ENCODE measurements at places on chromosomes 2 and 18.

DNA sequence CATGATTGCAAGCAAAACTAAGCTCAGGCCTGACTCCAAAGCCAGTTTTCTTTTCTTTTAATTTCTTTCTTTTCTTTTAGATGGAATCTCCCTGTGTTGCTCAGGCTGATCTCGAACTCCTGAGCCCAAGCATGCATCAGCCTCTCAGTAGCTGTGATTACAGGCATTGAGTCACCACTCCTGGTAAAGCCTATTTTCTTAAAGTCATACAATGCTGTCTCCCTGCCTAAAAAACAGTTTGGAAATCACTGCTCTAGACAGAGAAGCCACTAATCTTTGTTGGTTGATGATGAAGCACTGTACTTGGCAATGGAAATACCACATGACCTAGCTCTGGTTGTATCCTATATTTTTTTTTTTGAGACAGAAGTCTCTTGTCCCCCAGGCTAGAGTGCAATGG, 33.1 kb upstream of the ZNF532 start:
- no peak for DNase-seq

- DNase-seq = no peak
Measured at GRCh38 chr2:156164091-156164720, 168.3 kb downstream of the NR4A2 start.

GRCh38 chr2:39954346-39954745, 175.3 kb upstream of the THUMPD2 start:
- DNase-seq = no peak

- no peak for DNase-seq
Measured at GRCh38 chr18:4870177-4870773, 326.8 kb downstream of the AKAIN1 start.

DNA sequence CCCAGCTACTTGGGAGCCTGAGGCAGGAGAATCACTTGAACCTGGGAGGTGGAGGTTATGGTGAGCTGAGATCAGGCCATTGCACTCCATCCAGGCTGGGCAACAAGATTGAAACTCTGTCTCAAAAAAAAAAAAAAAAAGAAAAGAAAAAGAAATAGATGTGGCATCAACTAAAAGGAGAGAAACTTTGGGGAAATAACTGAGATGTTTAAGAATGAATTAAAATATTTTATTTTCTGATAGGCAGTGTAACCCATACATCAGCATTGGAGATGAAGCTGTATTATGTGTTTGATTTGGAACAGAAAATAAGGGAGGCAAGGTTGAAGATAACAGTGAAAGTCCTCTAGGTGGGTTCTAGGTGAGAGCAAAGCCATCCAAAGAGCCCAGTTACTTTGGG, 110.7 kb upstream of the HNRNPA3 start:
- DNase-seq = no peak

- no peak for DNase-seq
Measured at GRCh38 chr2:223122781-223123180, 70.8 kb downstream of the KCNE4 start.

DNA sequence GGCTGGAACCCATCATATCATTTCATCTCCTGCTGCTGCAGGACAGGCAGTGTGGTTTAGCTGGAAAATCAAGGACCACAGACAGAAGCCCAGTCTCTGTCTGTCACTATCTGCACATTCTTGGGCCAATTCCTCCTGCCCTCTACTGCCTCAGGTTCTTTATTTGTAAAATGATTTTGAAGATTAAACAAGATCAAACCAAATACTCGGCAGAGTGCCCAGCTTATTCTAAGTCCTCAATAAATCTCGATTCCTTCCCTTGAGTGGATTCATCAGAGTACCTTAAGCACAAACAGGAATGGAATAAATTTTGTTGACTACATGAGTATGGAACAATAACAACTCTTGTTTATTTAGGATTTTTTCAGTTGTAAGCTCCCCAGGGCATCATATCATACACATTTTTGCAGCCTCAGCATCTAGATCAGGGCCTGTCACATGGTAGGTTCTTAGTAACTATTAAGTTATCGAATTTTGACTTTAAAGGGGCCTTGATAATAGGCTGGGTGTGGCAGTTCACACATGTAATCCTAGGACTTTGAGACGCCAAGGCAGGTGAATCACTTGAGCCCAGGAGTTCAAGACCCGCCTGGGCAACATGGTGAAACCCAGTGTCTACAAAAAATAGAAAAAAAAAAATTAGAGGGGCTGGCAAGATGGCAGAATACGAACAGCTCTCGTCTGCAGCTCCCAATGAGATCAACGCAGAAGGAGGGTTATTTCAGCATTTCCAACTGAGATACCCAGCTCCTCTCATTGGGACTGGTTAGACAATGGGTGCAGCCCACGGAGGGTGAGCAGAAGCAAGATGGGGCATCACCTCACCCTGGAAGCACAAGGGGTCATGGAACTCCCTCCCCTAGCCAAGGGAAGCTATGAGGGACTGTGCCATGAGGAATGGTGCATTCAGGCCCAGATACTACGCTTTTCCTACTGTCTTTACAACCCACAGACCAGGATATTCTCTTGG, 11.1 kb downstream of the RHOB start:
- no peak for DNase-seq

- no peak for DNase-seq
Measured at GRCh38 chr2:9948721-9949120, 2.8 kb upstream of the GRHL1 start.

GRCh38 chr18:40168026-40168425, 1787.0 kb upstream of the PIK3C3 start:
- DNase-seq = no peak
